Stimulated activated CD4-positive, alpha-beta T cell treated with anti-CD3 and anti-CD28 coated beads, Interleukin-4, amount 100 ng/mL, for 48 hours (primary cell): ENCODE measurements at places on chromosomes 16 and 17.
A peak's percentile ranks its signal among the peaks of the same experiment; 100 is the strongest.

DNA sequence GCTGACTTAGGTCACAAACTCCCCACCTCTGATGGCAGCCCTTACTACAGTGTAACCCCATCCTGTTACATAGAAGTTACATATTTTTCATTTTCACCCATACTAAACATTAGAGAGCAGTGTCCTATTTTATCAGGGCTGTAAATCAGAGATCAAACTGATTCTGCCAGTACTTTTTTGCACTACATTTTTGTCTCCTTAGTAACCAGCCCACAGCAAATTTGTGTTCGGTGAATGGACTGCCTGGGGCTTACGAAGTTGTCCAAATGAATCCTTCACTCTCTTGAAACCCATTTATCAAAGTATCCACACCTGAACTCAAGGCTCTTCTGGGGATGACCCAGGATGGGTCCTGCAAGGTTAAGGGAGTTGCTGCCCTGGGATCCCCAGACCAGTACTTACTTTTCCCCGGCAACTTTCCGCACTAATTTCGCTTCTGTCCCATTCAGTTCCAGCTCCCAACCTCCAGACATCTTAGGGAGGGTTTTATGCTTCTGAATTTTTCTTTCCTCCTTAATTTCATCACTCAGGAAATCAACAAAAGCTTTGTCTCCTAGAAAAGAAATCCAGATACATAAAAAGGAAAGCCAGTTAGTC lies 1.1 kb downstream of the C1QBP start:
- no peak for DNase-seq

GRCh38 chr17:49063652-49064051 lies 66.5 kb downstream of the IGF2BP1 start:
- DNase-seq = no peak

DNA sequence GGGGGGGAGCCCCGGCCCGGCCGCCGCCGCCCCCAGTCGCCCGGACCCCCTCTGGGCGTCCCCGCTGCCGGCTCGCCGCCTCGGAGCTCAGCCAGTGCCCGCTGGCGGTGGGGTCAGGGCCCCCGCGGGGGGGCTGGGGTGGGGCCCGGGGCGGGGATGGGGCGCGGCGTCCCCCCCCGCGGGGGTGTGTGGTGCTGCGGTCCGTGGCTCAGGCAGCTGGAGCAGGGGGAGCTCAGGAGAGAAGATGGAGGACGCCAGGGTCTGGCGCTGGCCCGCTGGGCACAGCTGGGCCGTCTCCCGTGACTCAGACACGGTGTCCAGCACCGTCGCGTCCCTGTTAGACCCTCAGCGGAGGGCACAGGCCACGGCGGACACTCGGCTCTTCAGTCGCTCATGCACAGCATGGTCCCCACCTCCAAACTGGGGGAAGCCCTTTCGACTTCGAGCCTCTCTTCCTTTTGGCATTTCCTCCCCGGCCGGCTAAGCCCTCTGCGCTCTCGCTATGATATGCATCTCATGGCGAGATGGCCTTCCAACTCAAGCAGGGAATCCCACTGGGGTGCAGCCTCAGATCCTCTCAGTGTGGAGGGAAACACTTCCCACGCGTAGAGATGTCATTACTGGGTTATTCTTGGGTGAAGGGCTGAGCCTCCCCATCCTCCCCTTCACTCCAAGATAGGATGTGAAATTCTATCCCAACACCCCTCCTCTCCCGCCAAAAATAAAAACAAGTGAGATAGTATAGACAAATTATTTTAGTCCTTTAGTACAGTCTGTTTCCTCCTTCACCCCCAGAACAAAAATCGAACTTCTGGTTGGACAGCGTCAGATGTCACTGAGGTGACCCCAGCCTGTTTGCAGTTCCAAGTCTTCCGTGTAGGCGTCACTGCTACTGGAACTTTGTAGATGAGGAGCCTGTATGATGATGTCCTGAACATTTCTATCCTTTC lies 522 bp upstream of the VEZF1 start:
- DNase-seq = peak; percentile 23

DNA sequence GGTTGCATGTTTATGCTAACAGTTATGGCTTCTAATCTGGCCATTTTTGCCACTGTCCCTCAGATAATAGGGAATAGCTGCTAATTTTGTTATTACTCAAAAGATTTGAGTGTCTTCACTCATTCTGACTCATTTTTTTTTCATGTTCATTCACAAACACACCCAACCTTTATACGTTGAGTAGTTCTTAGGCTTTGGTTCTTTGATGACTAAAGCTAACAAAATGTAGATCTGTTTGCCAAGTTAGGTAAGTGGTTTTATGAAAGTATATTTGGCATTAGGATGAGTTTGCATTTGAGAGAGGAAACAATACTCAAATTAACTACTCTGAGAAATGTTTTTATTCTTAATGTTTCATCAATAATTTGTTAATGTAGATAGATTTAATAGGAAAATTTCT lies 3.6 kb downstream of the MAP2K4 start:
- DNase-seq = no peak

DNA sequence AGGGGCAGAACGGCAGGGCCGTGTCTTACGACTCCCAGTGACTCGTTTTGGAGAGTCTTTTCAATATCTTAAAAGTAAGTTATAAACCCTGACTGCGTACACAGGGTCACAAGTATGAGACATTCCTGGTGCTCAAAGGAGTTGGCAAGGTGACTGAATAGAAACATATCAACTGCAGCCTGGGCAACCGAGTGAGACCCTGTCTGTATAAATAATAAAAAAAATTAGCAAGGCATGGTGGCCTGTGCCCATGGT lies 83.3 kb downstream of the PGS1 start:
- DNase-seq = no peak
